ENCODE measurements at places on chromosomes 5 and 9. TPM values are rescaled to one million over a fixed set of nuclear protein-coding genes. Genes with fewer than 3 reads are reported as not detected.

The PCDHA1 gene
- total RNA-seq = 0.08 TPM

The TTC39B gene
- total RNA-seq = 1.2 TPM

The TRPM6 gene
- 2.5 TPM for total RNA-seq

The CCNO gene
- total RNA-seq = 5.8 TPM

The AOPEP gene
- total RNA-seq = 132 TPM

The CFAP77 gene
- total RNA-seq = not detected

The STKLD1 gene
- 0.73 TPM for total RNA-seq

The IER5L gene
- 37.6 TPM for total RNA-seq

The DMRT1 gene
- 0.09 TPM for total RNA-seq

The PCDHB10 gene
- total RNA-seq = 0.06 TPM

The HEMGN gene
- not detected for total RNA-seq

The SPINK13 gene
- total RNA-seq = 0.31 TPM

The SLC36A1 gene
- total RNA-seq = 8.8 TPM

The ADAMTS12 gene
- total RNA-seq = 7.6 TPM

The ORM2 gene
- not detected for total RNA-seq

The CDH18 gene
- total RNA-seq = not detected

The MRPL41 gene
- total RNA-seq = 76.9 TPM

The ZNF454 gene
- not detected for total RNA-seq

The RASA1 gene
- 25.8 TPM for total RNA-seq

The DNAJA1 gene
- 252 TPM for total RNA-seq

The RUSC2 gene
- total RNA-seq = 36.1 TPM

The SHOC1 gene
- 0.02 TPM for total RNA-seq

The SLC6A7 gene
- 0.02 TPM for total RNA-seq

The FBP2 gene
- not detected for total RNA-seq

The TRIM36 gene
- total RNA-seq = 2.0 TPM

The PCDHA12 gene
- total RNA-seq = 2.8 TPM

The FBXW2 gene
- total RNA-seq = 44.2 TPM

The HRCT1 gene
- 0.18 TPM for total RNA-seq

The C9orf50 gene
- total RNA-seq = not detected

The COL5A1 gene
- total RNA-seq = 37.0 TPM

The NSMF gene
- 36.9 TPM for total RNA-seq

The CAMK2A gene
- 0.54 TPM for total RNA-seq
